ENCODE measurements at places on chromosomes 3 and 15.

DNA sequence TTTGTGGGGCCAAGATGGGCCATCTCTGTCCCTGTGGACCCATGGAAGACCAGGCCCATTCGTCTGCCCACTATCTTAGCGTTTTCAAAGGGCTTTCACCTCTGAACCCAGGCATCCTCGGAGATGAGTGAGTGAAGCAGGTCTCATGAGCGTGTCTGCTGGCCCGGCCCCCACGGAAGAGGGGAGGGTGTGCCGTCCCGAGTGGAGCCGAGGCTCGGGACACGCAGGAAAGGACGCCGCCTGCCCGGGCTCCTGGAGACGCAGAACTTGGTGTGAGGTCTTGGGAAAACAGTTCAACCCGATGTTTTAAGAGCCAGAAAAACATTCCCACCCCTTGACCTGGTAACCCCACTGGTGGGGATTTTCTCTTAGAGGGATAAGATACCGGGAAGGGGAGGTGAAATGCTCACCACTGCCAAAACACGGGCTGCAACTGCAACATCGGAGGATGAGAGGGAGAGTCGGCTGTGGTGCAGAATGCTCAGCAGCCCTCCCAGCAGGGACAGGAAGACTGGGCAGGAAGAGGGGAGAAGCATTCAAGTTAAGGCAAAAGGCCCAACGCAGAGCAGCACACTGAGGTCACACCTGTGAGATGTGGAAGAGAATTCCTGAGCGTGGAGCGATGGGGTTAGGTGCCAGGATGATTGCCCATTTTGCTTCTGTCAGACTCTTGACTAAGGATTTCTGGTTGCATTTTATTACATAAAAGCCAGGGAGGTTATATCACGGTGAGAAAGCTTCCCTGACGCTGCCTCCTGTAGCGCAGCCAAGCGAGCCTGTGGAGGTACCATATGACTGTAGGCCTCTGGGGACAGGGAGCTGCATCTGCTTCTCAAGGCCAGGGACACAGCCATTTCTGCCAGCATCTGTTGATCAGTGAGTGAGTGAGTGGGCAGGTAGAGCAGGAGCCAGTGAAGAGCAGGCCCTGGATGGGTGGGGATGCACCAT, 14.1 kb upstream of the STAB1 start:
- no peak for DNase-seq

DNA sequence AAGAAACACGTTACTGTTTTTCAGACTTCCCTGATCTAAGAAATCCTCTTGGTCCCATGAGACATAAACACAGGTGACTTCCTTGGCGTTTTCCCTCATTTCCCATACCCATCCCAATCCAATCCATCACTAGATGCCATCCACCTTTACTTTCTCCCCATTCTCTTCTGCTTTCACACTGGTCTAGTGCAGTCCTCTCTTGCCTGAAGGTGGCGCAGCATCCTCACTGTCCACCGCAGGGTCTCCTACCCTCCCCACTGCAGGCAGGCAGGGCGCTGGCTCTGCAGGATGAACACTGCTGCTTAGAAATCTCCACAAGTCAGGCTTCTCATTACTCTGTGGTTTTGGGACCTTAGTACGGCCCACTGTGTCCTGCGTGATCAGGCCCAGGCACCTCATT, 58.2 kb downstream of the RAB7A start:
- DNase-seq: no peak

DNA sequence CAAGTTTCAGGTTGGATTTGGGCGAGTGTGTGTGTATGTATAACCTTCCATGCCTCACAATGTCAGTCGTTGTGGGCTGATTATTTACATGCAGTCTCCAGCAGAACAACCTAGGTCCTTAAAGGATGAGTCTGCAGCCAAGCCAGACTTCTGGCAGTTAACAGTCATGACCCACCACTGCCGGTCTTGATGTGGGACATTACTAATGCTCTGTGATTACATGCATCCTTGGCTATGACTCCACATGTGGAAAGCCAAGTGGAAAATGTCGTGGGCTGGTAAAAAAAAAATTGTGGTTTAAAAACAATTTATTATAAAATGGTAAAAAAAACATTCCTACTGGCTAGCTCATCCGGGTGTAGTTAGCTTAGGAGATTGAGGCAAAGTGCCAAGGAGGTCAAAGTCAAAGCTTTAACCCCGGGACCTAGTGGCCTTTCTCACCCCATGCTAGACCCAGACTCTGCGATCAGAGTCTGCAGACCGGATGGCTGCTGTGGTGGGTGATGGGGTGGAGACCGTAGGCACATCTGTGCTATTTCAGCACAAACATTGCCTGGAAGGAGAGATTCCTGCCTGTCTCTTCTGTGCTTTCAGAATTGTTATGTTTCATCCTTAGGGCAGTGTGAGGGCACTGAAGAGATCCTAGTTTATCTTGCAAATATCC, 6.8 kb downstream of the RARRES1 start:
- peak; percentile 85 for DNase-seq

DNA sequence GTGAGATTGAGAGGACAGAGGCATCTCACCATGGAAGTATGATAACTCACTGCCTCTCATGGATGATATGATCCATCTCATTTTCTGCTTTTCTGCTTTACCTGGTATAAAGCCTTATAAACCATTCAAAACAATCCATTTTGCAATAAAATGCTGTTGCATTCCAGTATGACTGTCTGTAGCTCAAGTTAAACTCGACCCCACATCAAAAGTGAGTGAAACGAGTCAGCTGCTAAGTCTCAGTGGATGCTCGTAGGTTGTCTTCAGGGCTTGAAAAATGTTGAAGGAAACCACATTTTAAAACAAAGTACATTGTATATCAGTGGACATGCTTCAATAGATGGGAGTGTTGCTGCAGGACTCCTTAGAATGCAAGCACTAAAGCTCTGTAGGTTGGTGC, 839.0 kb downstream of the TUSC7 start:
- DNase-seq: peak; percentile 21

DNA sequence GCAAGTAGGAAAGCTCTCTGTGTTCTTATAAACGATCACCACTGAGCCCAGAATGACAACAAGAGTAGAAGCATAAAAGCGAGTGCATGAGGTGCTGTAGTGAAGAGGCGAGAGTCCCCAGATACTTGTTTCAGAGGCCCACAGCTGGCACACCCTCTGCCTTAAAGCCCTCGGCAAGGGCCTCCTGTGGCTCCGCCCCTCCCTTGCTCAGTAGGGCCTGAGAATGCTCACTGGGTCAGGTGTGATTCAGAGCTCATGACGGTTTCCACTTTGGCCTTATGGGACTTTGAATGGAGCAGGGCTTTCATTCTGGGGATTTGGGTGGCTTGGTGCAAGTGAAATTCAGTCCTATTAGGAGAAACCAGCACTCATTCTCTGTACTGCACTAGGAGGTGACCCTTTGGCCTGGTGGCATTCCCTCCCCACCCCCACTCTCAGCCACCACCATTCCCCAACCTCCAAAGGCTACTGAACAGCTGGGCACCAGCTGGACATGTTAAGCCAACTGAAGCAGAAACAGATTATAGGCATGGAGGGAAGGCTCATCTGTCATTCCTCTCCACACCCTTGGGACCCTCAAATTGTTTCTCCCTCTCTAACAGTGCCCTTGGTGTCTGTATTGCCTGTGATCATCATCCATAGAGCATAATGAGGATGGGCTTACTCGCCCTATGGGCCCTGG, 109.6 kb upstream of the CTDSPL start:
- DNase-seq: no peak

DNA sequence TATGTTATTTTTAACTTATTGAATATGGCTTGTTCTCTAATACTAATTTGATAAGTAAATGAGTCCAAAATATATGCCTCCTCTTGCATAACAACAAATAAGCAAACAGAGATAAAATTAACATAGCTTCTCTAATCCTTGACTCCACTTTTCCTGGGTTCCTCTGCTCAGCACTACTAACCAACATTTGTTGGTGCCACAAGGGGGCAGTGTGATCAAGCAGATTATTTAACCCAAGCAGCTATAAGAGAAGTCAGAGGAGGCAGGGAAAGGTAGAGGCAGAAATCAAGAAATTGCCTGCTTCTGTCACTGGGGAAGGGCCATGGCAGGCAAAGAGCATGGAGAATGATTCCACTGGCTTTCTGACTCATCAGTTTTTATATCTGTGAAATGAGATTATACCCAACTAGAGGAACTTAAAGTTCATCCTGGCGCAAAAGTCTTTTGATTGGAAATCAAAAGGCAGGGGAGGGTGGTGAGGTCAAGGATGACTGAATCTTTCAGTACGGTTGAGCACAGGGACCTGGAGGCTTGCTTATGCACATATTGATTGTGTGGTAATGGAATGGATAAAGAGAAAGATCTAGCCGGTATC, 152.2 kb downstream of the IGSF11 start:
- peak; percentile 4 for DNase-seq

All from fibroblast of skin of left biceps (primary cell).